ENCODE measurements at places on chromosomes 2 and 18.

GRCh38 chr2:234425639-234426603 lies 71.0 kb downstream of the ARL4C start:
- peak; percentile 50 for DNase-seq

GRCh38 chr2:88016960-88017779 lies 823 bp upstream of the RNU2-63P start:
- DNase-seq, result no peak

- DNase-seq, result no peak
Observed at GRCh38 chr18:34661464-34662087, 48.5 kb upstream of the DTNA start.

DNA sequence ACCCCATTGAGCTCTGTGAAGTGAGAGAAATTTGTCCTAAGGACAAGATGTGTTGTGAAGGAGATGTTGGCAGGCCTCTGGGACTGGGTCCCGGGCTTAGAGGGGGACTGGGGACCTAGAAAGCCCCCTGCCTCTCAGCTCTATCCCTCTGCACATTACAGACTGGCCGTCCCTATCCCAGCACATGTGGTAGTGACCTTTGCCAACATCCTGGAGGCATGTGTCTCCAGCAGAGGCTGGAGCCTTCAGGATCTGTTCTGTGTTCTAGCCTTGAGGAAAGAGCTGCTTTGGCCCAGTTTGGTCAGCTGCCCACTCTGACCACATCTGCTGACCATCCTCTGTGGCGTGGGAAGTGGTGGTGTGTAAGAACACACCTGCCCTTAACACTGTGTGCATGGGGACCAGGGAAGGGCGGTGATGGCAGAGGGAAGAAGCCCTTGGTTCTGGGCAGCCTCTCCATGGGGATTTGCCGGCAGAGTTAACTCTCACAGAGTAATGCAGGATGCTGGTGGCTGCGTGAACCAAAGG lies 33.4 kb downstream of the NCK2 start:
- no peak for DNase-seq

DNA sequence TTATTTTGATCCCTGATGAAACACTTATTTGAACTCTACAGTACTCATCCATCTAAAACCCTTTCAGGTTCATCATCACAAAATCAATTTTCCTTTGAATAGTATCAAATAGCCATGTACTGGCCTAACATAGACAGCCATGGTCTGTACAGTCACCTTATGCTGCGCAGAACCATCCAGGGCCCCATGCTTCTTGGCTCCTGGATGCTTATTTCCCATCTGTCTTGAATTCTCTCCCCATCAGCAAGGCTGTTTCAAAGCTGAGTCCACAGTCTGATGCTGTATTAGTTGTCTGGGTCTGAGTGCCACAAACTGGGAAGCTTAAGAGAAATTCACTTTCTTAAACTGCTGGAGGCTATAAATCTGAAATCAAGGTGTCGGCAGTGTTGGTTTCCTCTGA lies 290.2 kb downstream of the OSR1 start:
- no peak for DNase-seq

GRCh38 chr18:6009756-6010155 lies 114.4 kb upstream of the TMEM200C start:
- DNase-seq, result no peak

DNA sequence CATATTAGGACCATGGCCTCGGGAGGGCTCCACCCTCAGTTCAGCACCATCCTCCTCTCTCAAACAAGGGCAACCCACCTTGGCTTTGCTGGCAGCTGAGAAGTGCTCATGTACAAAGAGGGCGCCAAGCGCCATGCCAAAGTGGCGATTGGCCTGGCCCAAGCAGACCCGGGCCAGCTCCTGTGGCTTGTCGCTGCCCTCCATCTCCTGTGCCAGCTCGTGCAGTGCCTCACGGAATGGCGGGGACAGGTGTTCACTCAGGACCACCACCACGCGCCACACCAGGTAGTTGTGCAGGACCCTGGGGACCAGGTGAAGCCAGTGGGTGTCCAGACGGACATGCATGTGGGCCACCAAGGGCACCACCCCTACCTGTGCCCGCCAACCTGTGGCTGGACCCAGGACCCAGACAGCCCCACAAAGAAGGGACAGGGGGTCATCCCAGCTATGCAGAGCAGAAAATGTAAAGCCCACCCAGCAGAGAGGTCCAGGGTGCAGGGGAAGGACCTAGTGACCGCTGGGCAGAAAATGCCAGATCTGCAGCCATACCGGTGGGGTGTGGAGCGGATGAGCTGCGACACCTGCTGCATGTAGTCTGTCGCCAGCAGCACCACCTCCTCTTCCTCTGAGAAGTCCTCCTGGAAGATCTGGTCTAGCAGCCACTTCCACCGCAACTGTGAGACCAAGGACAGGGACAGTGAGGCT lies 3.6 kb downstream of the ECEL1 start:
- no peak for DNase-seq
